ENCODE measurements at places on chromosomes 1 and 21.

DNA sequence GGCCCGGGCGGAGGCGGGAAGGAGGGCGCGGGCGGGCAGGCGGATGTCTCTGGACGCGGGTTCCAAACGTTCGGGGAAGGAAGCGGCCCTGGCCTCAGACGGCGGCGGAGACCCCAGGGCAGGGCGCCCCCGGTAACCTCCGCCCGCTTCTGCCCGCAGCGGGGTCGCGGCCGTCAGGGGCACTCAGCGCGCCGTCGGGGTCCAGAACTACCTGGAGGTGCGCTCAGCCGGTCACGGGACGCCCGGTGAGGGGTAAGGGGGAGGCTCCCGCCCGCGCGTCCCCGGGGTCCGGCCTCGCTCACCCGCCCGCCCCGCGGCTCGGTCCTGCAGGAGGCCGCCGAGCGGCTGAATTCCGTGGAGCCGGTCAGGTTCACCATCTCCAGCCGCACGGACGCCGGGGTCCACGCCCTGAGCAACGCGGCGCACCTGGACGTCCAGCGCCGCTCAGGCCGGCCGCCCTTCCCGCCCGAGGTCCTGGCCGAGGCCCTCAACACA lies 406 bp downstream of the PUSL1 start:
- DNase-seq = no peak

DNA sequence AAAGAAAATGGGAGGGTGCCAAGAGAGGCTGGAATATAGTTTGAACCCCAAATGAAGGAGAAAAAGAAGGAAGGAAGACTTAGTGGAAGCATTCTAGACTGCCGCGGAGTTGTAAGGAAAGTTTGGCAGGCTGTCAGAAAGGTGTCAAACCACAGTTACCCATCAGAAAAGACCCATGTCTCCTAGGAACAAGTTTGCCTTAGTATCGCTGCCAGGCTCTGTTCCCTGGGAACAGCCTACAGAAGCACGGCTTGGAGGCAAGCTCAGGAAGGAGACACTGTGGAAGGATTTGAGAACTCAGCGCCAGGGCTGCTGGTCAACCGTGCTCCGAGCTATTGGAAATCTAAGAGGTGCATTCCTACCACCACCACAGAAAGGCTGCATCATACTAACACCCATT lies 197.4 kb downstream of the RRAGC start:
- no peak for DNase-seq

- no peak for DNase-seq
Measured at GRCh38 chr1:109501644-109502363, 7.7 kb downstream of the AMIGO1 start.

- no peak for DNase-seq
Measured at GRCh38 chr21:23402929-23403520, 2204.3 kb downstream of the MRPL39 start.

DNA sequence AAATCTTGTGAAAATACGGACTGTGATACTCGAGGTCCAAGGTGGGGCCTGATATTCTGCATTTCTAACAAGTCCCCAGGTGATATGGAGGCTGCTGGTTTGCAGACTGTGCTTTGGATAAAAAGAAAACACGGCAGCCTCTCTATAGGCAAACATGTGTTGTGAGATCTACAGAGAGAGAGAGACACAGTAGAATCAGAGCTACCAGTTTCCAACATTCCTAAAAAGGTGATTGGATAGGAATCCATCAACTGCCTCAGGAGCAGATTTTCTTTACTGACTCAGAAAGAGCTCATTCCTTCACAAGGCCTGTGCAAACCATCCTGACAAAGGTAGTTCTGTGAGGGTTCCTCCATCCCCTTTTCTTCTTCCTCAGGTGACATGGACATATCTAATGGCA lies 651.6 kb upstream of the CAMK1G start:
- no peak for DNase-seq

- no peak for DNase-seq
Measured at GRCh38 chr1:104463126-104463697, 713.5 kb downstream of the AMY1C start.

DNA sequence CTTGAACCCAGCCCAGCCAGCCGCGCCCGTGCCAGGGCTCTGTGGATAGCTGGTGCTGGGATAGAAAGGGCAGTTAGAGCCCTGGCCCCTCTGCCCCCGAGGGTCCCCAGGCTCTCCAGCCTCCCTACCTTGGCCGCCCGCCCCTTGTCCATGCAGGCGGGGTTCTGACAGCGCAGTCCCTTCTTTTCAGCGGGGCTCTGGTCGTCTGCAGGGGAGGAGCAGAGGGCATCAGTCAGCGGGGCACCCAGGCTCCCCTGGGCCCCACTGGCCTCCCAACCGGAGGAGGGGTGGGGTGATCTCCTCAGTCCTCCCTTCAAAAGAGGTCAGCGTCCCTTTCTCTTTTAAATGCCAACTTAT lies 4.9 kb upstream of the PLEKHG5 start:
- DNase-seq = no peak

DNA sequence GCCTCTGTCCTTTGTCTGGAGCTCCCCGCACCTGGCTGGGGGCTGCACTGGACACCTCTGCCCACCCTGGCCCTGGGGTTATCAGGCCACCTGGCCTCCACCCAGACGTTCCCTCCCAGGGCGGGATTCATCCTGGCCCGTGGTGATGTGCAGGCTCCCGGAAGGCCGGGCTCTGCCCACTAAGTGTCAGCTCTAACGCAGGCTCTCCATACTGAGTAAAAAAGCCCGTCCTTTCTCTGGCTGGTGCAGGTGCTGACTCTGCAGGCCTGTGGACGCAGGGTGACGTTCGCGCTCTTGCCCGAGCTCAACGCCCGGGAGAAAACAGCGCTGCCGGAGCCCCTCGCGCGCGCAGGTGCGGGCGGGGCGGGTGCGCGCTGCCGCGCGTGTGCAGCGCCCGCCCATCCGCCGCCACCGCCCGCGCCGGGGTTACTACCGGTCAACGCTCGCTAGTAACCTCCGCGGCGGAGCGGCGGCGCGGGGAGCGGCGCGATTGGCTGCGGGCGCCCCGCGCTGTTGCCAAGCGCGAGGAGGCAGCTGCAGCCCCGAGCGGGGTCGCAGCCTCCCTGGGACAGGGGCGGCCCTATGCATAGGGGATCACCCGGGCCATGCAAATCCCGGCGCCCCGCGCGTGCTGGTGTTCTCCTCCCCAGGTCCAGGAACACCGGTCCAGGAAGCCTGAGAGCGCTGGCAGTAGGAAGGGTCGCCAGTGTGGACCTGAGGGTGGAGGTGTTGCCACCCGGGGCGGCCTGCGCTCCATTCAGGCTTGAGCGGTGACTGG lies 15.7 kb downstream of the ABCG1 start:
- DNase-seq = peak; percentile 71

DNA sequence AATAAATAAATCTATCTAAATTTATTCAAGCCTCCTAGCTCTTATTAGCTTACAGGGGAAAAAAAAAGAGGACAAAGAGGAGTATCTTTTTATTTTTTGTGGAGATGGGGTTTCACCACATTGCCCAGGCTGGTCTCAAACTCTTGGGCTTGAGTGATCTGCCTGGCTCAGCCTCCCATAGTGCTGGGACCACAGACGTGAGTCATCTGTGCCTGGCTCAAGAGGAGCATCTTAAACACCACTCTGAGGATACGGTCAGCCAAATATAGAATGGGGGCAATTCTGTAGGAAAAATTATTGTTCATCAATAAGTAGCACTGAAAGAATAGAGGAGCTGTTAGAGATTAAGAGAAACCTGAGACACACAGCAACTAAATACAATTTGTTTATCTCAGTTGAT lies 24.1 kb downstream of the SLC45A3 start:
- DNase-seq = no peak

- no peak for DNase-seq
Measured at GRCh38 chr1:235327559-235328270, at the start of gene ARID4B. ARID4B (minus strand) TSS chr1:235328179; CDS start chr1:235326919, 1,260 bp downstream.

DNA sequence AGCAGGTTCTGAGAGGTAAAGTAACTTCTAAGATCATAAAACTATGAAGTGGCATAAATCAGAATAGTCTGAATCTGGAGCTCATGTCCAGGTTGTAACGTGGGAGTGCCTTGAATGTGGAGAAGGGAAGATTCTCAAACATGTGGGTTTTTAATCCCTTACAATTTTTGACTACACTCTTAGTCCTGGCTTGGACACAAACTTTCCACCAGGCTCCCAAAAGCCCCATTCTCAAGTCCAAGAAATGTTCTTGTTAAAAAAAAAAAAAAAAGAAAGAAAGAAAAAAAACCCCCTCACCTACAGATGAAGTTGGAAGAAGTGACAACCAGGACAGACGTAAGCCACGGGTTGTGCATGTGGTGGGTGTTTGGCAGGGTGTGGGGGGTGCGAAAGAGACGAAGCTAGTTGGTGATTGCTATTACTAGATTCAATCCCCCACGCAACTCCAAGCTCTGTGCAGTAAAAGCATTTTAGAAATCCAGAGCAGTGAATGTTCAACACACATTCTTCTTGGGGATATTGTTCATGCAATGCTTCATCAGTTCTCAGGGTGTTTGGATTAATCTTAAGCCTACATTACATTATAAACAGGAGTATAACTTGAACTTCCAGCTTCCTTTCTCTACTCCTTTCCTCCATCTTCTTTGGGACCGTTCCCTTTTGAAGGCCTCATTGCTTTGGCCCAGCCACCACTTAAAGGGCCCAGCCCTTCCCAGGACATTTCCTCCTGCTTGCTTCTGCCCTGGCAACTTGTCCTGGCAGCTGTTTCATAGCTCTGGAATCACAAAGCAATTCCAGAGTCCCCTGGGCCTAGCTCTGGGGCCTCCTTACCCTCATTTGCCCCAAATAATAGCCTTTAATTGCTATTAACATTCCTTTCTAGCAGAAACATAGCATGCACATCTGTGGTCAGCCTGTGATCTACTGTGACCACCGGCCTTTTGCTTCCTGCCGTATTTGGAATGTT lies 41.8 kb downstream of the PHC2 start:
- DNase-seq = no peak

DNA sequence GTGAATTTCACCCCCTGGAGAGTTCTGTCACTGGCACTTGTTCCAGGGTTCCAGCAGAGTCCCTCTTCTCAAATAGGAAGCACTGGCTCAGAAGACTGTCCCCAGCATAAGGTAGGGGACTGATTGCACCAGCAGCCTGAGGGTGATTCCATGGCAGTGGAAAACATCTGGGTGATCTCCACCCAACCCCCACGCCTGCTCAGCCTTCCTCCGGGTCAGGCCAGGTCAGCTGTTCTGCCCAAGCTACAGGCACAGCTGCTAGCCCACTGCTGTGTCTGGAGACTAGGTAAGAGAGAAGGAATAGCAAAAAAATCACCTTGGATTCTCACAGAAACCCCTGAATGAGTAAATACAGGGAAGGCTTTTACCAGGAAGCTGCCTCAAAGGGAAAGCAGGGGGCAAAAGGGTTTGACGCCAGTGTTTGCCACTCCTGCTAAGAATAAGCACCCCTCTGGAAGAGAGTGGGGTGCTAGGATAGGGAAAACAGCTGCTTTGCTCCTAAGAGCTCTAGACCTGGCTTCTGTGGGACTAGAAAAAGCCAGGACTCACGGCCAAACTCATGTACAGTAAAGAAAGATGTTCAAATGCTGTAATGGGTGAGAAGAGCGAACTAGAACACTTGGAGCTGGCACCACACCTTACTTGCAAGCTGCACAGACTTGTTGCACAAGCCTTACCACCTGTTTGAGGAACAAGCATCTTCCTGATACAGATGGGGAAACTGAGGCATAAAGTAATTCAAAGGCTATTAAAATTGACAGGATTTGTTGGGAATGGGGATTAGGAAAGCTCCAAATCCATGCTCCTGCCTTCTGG lies 1.0 kb upstream of the DENND2D start:
- DNase-seq = no peak

DNA sequence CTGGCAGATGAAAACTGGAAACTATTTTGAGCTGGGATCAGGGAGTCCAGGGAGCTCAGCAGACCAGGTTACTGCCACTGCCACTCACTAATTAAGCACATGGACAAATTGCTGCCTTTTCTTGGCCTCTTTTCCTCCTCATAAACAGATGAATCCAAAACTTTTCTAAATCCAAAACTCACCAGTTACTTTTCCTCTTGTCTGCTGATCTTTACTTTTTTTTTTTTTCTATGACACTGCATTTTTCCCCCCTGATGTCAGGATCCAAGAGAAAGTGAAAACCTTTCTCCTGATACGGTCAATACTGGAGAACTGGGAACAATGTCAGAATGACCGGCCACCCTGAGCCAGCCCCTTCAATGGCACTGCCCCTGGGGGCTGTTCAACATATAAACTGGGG lies 405.8 kb downstream of the DUSP10 start:
- DNase-seq = no peak

DNA sequence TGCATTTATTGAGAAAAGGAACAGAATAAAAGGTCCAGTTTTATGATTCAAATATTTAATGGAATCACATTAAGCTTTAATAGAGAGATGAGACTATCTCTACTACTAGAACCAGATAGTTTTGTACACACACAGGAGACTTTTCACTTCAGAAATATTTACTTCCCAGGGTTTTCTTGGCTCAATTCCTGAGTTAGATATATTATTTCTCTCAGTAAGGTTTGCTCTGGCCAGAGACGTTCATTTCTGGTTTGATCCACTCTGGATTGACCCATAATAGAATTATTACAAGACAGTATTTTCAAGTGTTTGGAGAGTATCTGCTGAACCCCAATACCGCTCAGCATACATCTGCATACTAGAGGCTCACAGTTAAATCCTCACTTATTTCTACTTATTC lies 1.3 kb upstream of the RCOR3 start:
- DNase-seq = no peak

- no peak for DNase-seq
Measured at GRCh38 chr1:222791006-222791710, 23.7 kb upstream of the DISP1 start.

- DNase-seq = no peak
Measured at GRCh38 chr1:225772848-225773247, 4.8 kb upstream of the SRP9 start.

DNA sequence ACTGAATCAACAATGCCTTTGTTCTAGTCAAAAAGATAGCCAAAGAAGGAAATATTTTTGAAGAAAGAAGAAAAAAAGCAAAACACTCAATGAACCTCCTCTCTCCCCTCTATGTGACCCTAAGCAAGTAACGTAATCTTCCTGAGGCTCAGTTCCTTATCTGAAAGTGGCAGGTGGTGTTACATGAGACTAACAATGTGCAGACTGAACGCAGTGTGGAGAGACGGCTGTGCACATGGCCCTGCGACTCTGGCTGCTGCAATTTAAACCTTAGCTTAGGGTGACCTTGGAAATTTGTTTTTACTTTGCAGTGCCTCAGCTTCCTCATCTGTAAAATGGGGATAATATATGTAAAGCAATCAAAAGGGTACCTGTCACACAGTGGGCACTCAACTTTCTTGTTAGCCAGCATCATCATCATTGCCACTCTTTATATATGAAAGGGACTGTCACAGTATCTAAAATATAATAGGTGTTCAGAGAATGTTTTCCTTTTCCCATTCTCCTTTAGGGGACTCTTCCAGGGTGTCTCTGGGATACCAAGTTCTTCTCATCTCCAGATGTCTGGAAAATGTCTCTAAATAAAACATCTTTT lies 100.1 kb upstream of the JUN start:
- DNase-seq = no peak

- DNase-seq = no peak
Measured at GRCh38 chr1:243798726-243799125, 51.3 kb downstream of the AKT3 start.

DNA sequence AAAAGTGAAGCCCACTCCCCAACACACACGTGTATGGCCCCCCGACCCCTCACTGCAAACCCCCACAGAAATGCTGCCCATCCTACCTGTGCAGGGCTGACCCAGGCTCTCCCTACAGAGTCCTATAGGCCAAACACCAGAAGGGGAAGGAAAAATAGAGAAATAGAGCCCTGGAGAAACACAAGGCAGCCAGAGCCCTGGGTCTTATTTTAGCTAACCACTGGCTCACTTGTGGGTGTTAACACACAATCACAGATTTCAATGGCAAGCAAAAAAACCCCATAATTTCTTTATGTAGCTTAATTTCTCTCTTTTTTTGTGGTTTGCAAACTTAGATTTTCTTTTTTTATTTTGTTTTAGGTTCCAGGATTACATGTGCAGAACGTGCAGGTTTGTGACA lies 989 bp upstream of the PIGR start:
- no peak for DNase-seq

Data from activated CD4-positive, alpha-beta T cell treated with anti-CD3 and anti-CD28 coated beads, Interleukin-2, Interleukin-4, amounts not matched to agents 100 ng/mL and 50 ng/mL, durations not matched to agents 16 hours and 8 hours (primary cell).